Hypothalamus (tissue), 51 donors: ENCODE measurements at places on chromosomes 16 and 17.

DNA sequence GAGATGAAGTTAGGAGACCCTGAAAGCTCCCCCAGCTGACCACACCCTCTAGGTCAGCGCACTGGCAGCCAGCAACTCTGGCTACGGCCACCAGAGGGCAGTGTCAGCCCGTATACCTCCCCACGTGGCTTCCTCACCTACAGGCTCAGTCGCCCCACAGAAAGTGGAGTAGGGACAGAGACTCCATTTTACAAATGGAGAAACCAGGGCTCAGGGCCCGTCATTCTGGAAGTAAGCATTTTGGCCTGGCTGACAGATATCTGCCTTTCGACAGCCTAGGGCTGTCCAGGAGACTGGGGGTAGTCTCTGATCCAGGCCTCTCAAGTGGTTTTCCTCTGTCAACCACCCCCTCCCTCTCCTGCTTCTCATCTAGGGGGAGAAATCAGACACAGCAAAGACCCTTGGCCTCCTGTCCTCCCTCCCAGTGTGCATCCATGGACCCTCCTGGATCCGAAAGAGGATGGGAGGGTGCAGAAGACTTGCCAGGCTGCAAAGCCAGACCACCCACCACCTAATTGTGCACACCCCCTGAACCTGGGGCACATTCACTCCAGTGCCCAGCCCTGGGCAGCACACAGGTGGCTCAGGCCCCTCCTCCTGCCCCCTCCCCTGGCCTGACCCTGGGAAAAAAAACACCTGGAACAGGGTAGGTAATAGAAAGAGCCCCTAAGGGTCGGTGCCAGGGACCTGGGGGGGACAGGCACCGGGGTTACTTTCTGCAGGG lies 3.8 kb upstream of the HAP1 start:
- peak; percentile 78 for DNase-seq

GRCh38 chr17:45077643-45078042 lies 16.5 kb downstream of the NMT1 start:
- no peak for DNase-seq

GRCh38 chr16:83807710-83808572 lies at the start of gene HSBP1:
Gene HSBP1, plus strand, starts transcription at chr16:83807978. Its CDS starts 99 bp downstream, at chr16:83808077.
- DNase-seq: peak; percentile 90

DNA sequence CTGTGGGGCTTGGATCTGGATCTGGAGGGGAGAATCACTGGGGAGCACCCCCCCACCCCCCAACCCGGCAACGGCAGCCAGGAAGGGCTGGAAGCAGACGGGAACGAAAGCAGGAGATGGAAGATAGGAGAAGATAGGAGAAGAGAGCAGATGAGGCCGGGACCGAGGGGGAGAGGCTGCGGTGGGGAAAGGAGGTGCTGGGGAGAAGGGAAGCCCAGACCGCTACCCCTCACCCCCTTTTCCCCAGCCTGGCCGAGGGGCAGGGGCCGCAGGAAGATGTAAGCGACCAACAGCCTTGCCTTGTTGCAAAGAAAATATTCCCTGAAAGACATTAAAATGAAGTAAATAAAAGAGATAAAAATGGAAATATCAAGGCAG lies 26.8 kb upstream of the CBFA2T3 start:
- DNase-seq: no peak

DNA sequence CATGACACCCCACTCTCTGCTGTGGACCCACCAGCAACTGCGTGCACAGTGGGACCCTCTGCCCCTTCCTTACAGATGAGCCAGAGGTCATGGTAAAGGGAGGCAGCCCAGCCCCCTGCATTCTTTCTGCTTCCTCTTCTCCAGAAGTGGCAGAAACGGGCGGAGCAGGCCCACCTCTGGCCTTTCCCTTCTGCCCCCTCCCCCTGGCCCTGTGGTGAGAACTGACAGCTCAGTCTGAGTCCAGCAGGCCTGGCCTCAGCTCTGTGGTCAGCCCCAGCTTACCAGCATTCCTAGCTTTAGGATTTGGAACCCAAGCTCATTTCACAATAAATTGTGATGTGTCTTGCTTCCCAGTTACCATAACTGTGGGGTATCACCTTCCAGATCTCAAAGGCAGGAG lies 4.8 kb upstream of the ANKRD11 start:
- DNase-seq: no peak

GRCh38 chr17:14730821-14731220 lies 429.9 kb downstream of the HS3ST3B1 start:
- DNase-seq: no peak

DNA sequence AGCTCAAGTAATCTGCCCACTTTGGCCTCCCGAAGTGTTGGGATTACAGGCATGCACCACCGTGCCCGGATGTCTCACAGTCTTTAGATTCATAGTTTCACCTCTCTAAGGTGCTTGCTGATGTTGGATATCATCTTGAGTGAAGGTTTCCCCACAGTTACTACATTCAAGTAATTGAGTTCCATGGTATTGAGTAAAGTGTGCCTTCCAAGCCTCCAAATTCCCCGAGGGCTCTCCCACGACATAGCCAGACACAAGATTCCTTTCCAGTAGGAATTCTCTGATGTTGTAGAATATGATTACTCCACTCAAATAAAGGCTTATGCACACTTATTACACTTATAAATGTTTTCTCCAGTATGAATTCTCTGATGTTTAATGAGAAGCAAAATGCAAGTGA lies 16.3 kb upstream of the ZNF652 start:
- no peak for DNase-seq

- DNase-seq: no peak
Measured at GRCh38 chr17:75153780-75154194, 525 bp downstream of the JPT1 start.

DNA sequence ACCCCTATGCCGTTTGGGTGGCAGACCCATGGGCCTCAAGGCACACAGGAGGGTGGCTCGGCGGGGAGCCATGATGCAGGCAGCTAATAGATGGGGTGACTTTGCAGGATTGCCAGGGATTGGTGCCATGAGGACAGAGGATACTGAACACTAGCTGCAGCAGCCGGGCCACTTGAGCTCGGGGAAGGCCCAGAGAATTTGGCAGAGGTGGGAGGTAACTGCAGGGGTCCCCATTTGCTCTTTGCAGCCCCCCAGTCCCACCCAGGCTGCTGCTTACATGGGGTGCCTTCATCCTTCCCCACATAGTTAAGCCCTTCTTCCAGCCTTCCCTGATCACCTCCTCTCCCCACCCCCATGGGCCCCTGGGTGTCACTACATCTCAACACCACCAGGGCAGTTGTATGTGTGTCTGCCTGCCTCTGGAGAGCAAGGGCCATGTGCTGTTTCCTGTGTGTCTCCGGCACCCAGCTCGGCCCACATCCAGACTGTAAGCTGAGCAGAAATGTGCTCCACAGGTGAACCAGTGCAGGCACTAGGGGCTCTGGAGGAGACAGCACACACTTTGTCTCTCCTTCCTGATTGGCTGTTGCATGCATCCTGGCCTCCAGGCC lies 52.0 kb downstream of the SREBF1 start:
- peak; percentile 44 for DNase-seq

DNA sequence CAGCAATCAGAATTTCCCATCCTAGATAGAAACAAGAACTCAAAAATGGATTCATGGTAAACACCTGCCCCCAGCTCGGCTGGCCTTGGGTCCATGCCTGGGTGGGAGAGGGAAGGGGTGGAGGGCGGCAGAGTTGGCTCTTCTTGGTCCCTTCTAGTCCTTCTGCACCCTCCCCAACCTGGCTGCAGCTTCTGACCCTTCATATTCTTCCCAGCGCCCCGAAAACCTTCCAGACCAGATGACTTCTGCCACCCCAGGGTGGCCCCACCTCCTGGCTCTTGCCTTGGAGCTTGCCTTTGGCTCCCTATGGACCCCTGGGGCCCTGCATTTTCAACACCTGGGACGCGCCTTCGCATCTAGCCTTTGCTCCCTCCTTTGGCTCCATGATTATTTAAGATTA lies 5.4 kb upstream of the GJD3 start:
- DNase-seq: no peak

DNA sequence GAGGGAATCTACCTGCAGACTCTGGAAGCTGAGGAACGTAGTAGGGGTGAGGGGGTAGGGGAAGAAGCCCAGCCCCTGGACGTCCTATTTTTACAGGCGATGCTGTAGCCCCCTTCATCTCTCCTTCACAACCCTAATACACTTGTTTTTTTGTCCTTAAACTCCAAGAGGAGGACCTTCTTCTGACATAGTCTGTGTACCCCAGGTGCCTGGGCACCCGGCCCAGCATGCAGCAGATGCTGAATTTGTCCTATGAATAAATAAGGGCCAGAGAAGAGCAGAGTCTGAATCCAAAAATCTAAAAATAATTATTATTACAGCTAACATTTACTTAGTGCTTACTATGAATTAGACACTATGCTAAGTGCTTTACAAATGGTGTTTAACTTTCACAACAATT lies 5.1 kb downstream of the KIF18B start:
- no peak for DNase-seq

- no peak for DNase-seq
Measured at GRCh38 chr17:66889480-66890230, 54.7 kb downstream of the CACNG5 start.

GRCh38 chr16:9739301-9739700 lies 442.9 kb downstream of the GRIN2A start:
- no peak for DNase-seq

DNA sequence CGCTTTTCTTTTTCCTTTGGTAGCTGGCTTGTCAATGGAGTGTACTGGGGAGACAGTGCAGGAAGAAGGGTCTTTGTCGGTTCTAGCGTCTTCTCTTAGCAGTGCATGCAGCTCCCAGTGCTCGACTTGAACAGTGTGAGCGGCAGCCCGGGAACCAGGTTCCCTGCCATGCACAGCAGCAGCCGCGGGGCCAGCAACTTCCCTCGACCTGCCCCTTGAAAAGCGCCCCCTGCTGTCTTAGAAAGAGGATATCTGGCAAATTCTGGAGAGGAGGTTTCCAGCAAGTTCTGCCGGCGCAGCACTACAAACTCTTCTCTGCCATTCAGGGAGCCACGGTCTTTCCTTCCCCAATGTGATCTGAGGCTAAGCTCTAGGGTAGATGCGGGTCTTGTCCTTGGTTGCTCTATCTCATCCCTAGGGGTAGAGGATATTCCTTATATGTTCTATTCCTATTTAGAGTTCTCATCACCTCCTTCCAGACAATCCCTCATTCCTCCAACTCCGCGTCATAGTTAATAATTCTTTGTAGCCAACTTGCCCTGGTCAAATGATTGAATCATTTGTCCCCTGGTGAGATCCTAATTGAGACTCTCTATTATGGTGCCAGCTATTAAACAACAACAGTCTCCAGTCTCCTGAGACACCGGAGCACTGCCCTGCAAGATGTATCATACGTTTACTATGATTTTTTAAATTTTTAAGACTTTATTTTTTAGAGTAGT lies 451.3 kb downstream of the PMP22 start:
- DNase-seq: no peak

- DNase-seq: no peak
Measured at GRCh38 chr16:88049561-88050545, 98.6 kb downstream of the BANP start.
